Esophagus squamous epithelium (tissue), 5 donors: ENCODE measurements at places on chromosomes 16 and 17.
A peak's percentile ranks its signal among the peaks of the same experiment; 100 is the strongest.

GRCh38 chr17:14940938-14941265, 324.2 kb downstream of the PMP22 start:
- no peak for DNase-seq

- DNase-seq: no peak
Measured at GRCh38 chr17:40025991-40026815, 11.0 kb downstream of the CSF3 start.

DNA sequence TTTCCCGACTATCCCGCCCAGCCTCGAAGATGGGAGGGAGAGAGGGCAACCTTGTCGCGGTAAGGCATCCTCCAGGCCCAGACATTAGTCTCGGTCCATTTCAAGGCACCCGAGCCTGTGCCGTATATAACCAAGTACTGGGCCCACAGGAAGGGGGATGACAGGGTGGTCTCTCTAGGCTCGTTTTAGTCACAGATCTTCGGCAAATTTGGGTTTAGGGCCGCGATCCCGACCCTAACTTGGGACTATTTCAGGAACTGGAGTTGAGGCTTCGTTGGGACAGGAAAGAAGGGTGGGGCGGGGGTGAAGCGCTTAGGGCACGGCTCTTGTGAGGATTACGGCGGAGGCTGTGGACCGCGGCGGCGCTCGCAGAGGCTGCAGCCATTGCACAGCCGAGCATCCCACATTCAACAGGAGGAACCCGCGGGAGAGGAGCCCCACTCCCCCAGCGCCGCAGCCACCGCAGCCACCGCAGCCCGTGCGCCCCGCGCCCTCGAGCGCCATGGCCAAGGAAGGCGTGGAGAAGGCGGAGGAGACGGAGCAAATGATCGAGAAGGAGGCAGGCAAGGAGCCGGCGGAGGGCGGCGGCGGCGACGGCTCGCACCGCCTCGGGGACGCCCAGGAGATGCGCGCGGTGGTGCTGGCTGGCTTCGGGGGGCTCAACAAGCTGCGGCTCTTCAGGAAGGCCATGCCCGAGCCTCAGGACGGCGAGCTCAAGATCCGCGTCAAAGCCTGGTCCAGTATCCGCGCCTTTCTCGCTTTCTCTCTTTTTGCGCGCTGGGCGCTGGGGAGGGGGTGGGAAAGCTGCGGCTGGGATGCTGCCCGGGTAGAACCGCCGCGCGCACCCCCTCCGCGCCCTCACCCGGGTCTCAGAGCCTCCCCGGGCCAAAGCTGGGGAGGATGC, at the start of gene VAT1L:
VAT1L (plus strand) TSS at position 384 of the 904 bp plus-strand sequence; CDS start at position 503, 119 bp downstream.
- DNase-seq: no peak

DNA sequence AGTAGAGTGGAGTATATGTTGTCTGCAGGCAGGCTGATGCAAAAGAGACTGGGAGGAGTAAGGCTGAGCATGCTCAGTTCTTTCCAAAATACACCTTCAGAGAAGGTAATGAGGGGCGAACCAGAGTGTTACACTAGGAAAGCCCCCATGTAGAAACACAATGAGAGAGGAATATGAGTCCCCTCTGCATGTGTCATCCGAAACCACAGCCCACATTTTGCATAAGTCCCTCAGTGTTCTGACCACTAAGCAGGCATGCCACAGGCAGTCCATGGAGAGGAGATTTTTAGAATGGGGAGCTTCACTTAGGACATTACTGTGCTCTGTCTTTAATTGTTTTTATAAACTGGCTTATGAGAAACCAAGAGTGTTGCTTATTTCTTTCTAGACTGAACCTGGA, 32.0 kb downstream of the SLC6A2 start:
- DNase-seq: no peak

- no peak for DNase-seq
Measured at GRCh38 chr17:48529683-48530009, 1.2 kb downstream of the HOXB1 start.

GRCh38 chr16:21167360-21167759, 8.9 kb downstream of the LDAF1 start:
- DNase-seq: no peak

DNA sequence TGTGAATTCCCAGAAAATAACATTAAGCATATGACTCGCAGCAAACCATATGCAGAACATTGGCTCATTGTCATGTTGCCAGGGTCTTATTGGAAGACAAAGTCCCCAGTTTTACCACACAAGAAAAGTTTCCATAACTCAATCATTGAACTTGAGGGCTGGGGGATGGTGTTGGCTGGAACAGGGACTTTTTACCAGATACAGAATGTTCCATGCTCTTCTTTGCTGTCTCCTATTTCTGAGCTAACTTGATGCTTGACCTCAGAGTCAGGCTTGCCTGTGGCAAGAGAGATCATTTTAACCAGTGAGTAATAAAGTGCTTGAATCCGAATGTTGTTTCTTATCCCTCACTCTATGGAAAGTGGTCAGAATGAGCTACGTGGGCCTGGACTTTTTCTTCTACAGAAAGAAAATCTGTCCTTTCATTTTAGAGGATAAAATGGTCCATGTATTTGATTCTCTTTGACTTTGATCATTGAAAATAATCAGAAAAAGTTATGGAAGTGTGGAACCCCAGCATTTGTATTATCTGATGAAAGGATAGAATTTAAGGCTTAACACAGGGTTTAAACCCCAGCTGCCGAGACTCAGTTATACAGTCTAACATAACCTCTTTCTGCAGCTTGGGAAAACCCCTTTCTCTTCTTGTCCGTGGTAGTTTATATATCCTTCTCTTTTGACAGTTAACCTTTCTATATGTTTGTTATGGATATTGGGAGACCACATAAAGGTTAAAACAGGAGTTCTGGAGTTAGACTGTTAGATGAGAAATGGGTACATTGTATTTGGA, 67.0 kb downstream of the TUBD1 start:
- no peak for DNase-seq

DNA sequence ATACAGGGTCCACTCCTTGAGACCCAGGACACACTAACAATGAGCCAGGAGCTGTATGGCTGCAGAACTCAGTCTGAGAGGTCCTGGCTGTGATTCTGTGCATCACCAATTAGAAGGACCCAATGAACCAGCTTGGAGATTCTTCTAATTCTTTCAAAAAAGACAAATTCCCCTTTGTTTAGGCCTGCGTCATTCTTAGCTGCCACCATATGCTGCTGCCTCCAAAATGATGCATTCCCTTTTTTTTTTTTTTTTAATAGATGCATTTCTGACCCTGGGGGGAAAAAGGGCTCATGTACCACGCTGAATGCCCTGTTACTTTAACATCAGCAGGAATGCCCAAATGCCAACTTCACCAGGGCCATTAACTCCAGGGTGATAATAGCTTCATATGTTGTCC, 28.5 kb downstream of the EMP2 start:
- no peak for DNase-seq

DNA sequence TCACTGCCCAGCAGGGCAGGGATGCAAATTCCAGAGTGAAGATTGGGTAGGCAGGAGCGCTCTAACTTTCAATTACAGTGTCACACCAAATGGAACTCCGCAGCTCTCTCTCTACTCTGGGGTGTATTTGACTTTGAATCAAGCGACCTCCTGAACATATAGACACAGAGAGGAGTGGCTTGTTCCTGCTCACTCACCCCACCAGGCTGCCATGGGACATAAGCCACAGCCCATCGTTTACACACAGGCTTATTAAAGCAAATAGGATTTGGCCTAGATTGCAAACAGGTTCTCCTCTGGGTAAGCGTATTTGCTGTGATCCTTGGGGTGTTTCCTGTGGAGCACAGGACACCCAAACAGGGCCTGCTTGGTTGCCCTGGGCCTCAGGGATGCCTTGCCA, 281.6 kb upstream of the CCL2 start:
- DNase-seq: no peak

- DNase-seq: no peak
Measured at GRCh38 chr16:58651965-58652348, 22.3 kb upstream of the CNOT1 start.

GRCh38 chr16:81595629-81596292, 151.2 kb downstream of the CMIP start:
- no peak for DNase-seq

GRCh38 chr17:81484195-81484979, 28.2 kb downstream of the ACTG1 start:
- DNase-seq: peak; percentile 36

DNA sequence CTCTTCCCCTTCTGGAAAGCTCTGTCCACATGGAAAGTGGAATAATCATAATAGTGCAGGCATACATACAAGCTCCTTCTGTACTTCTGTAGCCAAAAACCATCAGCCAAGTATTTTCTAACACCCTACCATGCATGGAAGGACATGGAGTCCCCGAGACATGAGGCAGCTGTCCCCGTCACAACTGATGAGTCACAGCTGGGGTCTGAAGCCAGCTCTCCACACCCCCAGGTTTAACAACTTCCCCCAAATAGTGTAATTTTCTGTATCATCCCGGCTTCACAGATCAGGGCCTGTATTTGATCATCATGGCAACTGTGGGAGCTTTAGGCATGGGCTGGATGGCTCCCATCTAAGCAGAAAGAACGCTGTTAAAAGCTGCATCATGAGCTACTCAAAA, 16.6 kb downstream of the C16orf96 start:
- DNase-seq: no peak

DNA sequence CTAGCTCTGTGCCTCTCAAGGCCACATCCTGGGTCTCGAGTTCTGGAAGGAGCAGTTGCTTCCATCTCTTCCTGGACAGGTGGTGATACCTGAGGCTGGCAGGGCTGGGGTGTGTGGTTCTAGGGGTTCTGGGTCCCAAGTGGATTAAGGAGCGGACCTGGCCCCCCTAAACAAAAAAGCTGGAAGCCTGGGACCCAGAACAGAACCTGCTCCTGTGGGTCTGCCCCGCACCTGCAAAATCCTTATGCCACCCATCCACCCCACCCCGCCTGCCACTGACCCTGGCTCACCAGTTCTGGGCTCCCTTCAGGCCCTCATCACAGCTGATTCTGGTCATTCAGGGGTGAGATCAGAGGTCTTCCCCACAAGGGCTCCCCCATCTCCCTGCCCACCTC, 44.8 kb downstream of the ADCY7 start:
- DNase-seq: no peak

DNA sequence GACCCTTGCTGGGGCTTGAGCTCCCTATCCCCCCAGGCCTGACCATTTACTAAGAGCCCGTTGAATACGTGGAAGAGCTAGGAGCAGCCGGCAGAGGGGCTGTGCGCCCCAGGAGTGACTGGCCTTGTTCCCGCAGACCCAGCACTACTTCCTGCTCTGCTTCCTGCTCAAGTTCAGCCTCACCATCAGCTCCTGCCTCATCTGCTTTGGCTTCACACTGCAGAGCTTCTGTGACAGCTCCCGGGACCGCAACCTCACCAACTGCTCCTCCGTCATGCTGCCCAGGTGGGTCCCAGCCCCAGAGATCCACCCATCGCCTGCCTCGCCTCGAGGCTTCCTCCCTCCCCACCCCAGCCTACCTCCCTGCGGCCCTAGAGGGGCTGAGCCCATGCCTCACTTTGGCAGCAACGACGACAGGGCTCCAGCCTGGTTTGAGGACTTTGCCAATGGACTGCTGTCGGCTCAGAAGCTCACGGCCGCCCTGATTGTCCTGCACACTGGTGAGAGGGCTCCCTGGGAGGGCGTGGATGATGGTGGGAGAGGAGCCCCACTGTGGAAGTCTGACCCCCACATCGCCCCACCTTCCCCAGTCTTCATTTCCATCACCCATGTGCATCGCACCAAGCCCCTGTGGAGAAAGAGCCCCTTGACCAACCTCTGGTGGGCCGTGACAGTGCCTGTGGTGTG, 17.2 kb downstream of the CASKIN2 start:
- no peak for DNase-seq

- no peak for DNase-seq
Measured at GRCh38 chr17:82943339-82943738, 103.5 kb upstream of the ZNF750 start.

- DNase-seq: no peak
Measured at GRCh38 chr16:24539850-24540601, 660 bp downstream of the RBBP6 start.

DNA sequence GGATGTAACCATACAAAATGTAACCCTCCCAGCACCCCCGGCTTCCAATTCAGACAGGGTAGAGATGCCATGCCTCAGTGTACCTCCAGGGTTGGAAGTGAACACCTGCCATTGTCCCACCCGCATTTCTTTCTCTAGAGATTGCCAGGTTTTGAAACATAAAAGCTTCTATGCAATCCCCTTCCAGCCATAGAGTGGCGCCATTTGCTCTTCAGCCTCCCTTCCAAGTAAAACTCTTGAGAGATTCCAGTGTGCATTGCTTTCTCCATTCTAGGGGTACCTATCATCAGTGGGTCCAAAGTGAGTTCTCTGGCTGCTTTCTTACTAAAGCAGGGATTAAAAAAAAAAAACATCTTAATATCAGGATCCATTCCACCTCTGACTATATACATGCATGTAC, 133.1 kb upstream of the RPL38 start:
- no peak for DNase-seq

DNA sequence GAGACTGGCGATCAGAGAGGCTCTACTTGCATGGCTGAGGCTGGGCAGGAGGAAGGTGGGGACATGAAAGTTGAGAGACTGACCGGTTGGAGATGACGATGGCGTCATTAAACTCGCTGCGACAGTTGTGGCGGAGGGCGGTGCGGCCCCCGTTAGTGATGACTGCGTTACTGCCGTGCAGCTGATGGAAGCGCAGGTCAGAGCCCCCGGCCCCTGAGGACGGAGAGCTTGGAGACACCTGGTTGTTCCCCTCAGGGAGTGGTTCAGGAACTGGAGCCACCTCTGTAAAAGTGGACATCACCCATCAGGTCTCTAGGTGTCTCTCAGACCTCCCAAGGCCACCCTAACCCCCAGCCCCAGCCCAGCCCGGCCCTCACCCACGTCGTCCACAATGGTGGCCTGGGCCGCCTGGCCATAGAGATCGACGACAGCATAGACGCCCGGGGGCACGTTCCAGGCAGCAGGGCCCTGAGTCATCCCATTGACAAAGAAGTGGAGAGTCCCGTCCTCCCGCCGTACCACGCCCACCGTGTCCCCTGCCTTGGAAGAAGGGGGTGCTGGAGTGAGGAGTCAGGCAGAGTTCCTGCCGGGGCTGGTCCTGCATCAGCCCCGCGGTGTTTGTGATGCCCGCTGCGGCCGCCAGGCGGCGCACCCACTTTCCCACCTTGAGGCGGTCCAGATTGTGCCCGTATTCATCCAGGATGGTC, 5.3 kb downstream of the NEURL4 start:
- no peak for DNase-seq

DNA sequence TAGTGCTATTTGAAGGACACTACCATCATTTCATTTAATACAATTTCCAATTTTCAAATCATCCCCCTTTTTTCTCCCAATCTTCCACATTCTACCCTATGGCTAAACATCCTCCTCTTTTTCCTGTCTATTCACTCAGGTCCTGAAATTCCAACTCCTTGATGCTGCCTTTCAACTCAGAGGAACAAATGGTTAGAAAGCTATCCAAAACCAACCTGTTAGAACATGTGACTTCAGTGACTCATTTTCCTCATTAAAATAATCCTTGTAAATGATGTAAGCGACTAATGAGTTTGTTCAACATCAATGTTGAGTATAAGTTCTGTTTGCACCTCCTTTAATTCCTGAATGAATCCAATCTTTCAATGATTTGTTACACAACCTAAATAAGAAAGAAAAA, 5.5 kb downstream of the PSMD12 start:
- DNase-seq: no peak

DNA sequence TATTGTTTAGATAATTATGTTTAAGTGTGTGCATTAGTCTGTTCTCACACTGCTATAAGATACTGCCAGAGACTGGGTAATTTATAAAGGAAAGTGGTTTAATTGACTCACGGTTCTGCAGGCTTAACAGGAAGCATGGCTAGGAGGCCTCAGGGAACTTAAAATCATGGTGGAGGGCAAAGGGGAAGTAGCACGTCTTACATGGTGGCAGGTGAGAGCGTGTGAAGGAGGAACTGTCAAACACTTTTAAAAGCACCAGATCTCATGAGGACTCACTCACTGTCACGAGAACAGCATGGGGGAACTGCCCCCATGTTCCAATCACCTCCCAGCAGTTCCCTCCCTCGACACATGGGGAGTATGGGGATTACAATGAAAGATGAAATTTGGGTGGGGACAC, 203.5 kb upstream of the GOT2 start:
- no peak for DNase-seq
